GM03348 (cell line): ENCODE measurements at places on chromosomes 5 and 9.

DNA sequence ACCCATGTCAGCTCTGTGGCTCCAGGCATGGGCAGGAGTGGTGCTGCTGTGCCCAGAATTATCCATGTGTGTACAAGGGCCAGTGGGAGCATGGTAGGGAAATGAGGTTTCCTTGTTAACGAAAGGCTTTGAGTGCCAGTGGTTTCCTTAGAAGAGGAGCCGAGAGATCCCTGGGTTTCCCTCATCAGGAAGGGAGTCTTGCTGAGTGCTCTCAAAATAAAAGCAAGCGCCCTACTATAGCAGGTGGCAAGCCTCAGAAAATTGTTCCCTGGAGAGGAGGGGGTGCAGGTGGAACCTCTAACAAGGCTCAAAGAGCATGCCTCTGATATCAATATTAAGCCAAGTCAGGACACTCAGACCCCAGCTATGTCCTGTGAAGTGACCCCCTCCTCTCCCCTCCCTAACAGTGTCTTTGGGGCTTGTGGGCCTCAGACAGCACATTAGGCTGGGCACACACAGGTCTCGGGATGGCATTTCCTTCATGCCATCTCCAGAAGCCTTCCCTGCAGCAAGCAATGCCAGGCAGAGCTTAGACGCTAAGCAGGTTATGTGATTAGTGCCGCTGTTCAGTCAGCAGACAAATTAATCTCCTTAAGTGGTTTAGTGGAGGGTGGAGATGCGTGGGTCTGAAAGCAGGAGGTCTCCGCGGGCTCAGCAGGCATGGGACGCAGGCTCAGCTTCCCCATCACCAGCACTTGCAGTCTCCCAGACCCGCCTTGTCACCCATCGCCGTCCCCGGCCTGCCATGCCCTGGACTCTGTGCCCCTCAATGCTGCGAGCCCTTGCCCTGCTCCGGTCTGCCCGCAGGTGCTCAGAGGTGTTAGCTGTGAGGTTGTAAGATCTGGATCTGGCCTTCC lies 60.0 kb upstream of the RARS1 start:
- no peak for DNase-seq

GRCh38 chr5:179533907-179534306 lies 16.4 kb upstream of the RUFY1 start:
- DNase-seq: no peak

DNA sequence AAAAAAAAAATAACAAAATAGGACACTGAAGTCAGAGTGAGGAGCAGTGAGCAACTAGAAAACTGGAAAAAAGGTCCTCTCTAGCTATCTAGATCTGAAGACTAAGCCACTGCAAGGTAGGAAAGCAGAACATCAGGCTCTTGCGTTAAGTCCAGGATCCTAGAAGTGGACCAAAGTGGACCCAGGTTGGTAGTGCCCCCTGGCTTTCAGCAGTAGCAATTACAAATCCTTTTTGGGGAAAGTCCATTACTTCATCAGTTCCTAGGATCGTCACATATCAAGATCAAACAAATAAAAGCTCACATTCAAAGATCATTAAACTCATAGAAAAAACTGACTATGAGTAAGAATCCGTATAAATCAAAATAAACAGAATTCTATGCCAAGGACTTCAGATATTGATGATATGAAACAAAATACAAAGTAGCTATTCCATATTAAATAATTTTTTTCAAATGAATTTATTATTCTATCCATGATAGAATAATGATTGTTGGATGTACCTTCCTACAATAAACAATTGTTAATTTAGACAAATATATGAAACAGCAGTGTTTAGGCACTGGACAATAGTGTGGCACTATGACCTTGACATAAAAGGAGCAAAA lies 6.5 kb upstream of the RICTOR start:
- peak; percentile 73 for DNase-seq

DNA sequence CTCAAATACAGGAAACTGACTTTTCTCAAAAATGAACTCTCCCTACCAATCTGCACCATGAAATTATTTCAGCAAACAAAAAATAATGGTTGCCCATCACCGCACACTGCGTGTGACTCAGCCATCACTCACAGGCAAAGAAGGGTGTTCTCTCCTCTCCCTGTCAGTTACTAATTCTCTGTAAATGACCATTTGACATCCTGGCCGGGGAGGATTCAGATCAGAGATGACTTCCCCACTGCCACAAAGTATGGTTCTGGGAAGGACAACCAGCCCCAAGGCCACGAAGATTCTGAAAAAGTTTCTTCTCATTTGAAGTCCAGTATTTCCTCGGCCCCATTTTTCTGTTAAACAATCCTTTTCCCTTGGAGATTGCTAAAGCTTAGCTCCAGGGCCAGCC lies 199.4 kb downstream of the AUH start:
- peak; percentile 42 for DNase-seq

DNA sequence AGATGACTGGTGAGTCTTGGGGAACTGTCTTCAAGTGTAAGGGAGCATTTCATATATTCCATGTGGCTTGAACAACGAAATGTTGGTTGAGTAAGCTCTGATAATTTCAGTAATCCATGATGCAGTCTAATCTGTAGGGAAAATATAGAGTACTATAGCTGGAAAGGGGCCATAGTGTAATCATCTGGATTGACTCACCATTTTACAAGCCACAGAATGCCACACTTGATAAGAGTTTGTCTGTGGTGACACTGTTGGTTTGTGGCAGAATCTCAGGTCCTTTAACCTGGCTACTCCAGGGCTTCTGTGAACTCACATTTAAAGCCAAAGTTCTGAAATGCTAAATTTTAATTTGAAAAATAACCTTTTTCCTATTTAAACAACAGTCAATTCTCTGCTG lies 16.3 kb upstream of the MAML1 start:
- no peak for DNase-seq

DNA sequence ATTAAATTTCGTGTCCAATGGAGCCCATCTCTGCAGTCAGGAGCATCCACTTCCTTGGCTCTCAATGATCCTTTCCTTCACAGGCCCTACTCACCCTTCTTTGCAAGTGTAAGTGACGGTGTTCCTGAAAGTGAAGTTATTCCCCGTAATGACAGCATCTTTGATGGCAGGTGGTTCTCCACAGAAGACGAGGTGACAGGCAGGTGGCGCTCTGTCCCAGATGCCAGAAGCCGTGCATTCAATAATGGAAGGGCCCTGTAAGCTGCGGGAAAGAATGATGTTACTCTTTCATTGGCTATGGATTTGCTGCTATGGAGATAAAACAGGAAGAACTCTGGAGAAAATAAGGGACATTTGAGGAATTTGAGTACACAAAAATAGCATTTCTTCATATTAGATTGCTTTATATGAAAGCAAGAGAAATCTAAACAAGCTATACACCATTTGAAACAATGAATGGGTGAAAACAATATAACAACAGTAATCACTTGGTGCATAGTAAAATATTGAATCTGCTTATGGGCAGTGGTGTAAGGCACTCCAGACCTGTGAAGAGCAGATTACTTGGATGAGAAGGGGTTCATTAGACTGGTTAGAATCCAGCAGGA lies 89.9 kb upstream of the TXNDC8 start:
- DNase-seq: peak; percentile 32

- no peak for DNase-seq
Observed at GRCh38 chr5:173517648-173518047, 98.8 kb downstream of the BOD1 start.

GRCh38 chr5:154316223-154316935 lies 125.8 kb downstream of the GALNT10 start:
- DNase-seq: no peak

DNA sequence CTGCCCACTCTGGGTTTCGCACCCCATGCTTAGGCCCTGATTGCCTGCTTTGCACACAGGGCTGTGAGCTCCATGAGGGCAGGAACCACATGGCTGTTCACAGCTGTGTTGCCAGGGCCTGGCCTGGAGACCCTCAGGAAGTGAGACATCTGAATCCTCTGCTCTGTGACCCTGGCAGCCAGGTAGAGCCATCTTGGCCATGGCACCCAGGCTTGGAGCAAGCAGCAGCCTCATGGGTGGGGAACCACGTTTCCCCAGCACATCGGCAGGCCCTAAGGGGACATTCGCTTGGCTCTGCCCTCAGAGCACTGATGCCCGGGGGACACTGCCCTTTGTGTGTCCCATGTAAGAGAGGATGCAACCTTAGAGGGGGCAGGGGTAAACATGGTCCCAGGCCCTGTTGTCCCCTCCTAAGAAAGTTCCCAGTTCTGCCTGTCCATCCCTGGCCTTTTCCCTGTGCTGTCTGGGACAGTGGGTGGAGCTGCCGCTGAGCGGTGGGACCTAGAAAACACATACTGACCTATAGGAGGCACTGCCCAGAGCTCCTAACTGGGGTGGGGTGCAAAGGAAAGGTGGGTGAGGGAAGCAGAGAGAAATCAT lies 144.1 kb upstream of the IER5L start:
- no peak for DNase-seq

GRCh38 chr5:120365656-120366446 lies 98.2 kb upstream of the PRR16 start:
- no peak for DNase-seq

DNA sequence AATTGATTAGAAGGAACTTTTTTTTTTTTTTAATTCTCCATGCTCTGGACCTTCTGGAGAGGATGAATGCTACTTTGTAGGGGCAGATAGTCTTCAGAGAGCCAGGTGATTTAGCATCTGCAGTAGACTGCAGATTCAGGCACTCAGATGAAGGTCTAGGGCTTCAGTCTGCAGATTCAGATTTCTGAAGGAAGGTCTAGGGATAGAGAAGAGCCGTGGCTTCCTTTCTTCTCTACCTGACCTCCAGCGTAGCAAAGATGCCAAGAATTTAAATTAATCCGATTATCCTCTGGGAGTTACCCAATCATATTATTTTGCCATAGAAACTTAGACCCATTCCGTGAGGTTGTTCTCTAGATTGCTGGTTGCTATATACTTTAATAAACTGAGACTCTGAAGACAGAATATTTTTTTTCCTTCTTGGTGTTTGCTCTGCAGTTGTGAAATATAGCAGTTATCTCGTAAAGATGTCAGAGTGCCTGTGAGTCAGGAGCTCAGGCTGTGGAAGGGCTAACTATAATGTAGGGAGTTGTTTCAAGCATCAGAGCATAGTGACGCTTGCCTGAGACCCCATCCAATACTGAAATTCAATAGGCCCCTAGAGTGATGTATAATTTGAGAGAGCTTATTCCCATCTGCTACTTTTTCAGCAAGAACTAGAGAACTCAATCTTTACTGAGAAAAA lies 132.7 kb upstream of the SLC12A2 start:
- DNase-seq: no peak

GRCh38 chr5:91170266-91170665 lies 212.9 kb downstream of the ARRDC3 start:
- peak; percentile 50 for DNase-seq

- no peak for DNase-seq
Observed at GRCh38 chr5:176856746-176857145, 42.4 kb downstream of the HK3 start.

DNA sequence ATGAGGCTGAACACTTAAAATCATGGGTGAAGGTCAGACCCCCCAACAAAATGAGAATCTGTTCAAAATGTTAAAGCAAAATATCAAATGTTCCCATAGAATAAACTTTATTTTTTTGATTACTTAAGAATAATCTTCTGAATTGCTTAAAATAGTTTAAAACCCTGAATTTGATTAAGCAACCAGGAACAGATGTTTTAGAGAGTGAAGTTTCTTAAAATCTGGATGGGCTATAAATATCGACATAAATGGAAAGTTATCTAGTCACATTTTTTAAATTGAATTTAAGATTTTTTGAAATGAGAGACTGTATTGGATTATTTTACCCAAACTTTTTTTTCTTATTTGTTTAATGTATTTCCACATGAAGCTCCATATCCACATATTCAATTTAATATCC lies 98.5 kb downstream of the ADAMTS12 start:
- no peak for DNase-seq
